A549 (cell line): ENCODE measurements at places on chromosomes 4 and X. TPM values are rescaled to one million over a fixed set of nuclear protein-coding genes. Genes with fewer than 3 reads are reported as not detected.

- DNase-seq = no peak
Measured at GRCh38 chr4:152460488-152460887, 75.4 kb downstream of the FBXW7 start.

DNA sequence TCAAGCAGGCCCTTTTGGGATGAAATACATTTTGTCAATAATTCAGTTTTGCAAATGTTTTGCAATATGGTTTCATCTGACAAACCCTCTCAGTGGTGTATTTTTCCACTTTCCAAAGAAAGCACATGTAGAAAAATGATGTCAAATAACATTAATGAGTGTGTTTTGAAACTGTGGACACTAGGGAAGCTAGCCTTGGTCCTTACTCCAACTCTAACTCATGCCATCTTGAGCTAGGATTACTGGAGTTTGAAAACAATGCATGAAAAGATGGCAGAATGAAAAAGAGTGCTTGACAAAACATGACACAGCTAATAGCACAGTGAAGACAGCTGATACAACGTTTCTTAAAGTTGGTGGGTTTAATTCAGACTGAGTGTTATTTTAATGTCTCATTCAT lies 41.4 kb downstream of the HAND2 start:
- no peak for DNase-seq

DNA sequence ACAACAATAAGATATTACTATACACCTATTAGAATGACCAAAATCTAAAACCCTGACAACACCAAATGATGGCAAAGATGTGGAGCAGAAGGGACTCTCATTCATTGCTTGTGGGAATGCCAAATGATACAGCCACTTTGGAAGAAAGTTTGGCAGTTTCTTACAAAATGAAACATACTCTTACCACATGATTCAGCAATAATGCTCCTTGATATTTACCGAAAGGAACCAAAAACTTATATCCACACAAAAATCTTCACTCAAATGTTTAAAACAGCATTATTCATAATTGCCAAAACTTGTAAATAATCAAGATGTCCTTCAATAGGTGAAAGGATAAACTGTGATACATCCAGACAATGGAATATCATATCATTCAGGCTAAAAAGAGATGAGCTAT lies 180.9 kb downstream of the COL25A1 start:
- DNase-seq = no peak

GRCh38 chr4:142815834-142816233 lies 30.3 kb downstream of the INPP4B start:
- DNase-seq = peak; percentile 23

- DNase-seq = peak; percentile 72
Measured at GRCh38 chr4:138241281-138242075, 671 bp downstream of the SLC7A11 start.

DNA sequence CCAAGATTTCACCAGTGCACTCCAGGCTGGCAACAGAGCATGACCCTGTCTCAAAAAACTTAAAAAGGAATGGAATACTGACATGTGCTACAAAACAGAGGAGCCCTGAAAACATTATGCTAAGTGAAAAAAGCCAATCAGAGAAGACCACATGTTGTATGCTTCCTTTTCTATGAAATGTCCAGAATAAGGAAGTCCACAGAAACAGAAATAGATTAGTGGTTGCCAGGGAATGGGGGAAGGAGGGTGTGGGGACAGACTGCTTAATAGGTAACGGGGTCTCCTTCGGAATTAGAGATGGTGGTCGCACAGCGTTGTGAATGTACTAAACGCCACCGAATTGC lies 30.1 kb upstream of the KIAA0232 start:
- DNase-seq = no peak

- DNase-seq = no peak
Measured at GRCh38 chr4:91846233-91846632, 457.5 kb upstream of the GRID2 start.

- no peak for DNase-seq
Measured at GRCh38 chr4:183287309-183287659, 32.8 kb downstream of the CLDN22 start.

DNA sequence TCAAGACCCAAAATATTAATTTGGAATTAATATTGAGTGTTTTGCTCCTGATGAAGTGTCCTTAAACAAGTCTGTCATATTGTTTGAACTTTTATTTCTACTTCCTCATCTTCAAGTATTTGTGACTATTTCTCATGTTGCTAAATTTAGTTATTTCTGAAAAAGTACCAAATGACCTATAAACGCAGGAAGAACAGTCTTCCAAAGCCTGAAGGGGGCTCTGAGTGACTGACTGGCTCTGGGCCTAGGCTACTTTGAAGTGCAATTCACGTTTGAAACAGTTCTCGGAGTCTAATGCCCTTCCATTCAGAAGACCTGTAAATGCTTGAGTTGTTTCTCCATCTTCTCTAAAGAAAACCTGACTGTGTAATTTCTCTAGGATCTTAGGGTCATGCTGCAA lies 26.5 kb downstream of the GALNT7 start:
- no peak for DNase-seq

GRCh38 chr4:123699880-123700771 lies 303.5 kb downstream of the SPRY1 start:
- DNase-seq = no peak

DNA sequence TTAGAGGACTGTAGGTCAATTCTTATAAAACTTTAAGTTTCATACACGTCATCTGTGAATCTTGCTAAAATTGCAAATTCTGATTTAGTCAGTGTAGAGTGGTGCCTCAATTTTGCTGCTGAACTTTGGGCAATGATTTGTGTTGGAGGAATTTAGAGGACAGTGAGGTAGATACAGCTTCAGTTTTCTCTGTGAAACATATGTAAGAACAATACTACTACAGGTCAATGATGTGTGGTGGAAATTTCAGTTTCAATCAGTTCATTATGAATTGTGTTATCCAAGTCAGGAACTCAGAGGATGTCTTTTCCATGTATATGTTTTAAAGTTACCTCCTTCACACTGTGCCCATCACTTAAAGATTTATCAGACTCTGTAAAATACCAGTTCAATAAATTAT lies 1597.8 kb upstream of the PCDH10 start:
- DNase-seq = no peak

DNA sequence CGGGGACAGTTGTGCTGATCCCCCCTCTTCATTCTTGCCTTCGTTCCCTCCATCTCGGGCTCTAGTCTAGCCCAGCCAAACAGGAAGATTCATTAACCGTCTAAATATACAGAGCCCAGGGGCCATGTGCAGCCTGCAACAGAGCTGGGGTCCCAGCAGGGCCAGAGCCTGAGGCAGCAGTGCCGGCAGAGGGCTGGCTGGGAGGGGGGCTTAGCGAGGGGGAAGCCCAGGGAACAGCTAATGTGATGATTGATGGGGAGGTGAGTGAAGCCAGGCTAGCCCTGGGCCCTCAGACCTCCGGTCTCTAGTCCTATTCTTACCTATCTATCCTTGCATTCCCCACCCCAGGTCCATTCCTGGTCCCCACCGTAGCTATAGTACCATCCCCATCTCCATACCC lies 22.3 kb downstream of the EFNB1 start:
- no peak for DNase-seq

DNA sequence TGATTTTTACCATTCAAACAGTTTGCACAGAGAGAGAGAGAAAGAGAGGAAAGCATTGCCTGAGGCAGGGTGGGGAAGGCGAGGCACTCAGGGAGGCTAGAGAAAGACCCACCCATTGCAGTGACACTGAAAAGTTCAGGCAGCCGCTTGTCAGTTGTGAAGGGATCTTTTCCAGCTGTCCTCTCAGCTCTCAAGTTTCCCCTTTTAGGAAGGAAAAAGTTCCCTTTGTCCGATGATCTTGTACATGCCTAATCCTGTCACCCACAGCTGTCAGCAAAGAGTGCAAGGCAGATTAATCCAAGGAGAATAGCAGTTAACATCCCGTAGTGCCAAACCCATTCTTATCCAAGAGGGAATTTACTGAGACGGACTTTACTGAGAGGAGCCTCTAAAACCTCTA lies 255.0 kb downstream of the MAGEB5 start:
- DNase-seq = no peak

DNA sequence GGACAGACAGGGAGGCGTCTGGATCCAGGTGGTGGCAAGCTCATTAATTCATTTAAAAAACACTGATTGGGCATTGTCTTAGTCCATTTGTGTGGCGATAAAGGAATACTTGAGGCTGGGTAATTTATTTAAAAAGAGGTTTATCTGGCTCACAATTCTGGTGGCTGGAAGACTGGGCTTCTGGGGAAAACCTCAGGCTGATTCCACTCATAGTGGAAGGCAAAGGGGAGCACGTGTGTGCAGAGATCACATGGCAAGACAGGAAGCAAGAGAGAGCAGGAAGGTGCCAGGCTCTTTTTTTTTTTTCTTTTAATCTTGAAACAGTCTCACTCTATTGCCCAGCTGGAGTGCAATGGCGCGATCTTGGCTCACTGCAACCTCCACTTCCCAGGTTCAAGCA lies 100.2 kb upstream of the METTL14 start:
- DNase-seq = no peak

- DNase-seq = peak; percentile 31
Measured at GRCh38 chrX:147912093-147912801, 528 bp downstream of the FMR1 start.

Gene MCTS1
- 92.5 to 103 TPM (median 94.5 TPM) in 3 replicates for polyA plus RNA-seq

Gene PF4V1
- polyA plus RNA-seq = not detected in 3 replicates

Gene TMPRSS11B
- polyA plus RNA-seq = not detected in 3 replicates

Gene RTL9
- polyA plus RNA-seq = 0.05 to 0.06 TPM (median 0.05 TPM) in 3 replicates

Gene SPATA18
- polyA plus RNA-seq = 4.3 to 5.3 TPM (median 4.4 TPM) in 3 replicates

Gene LPAR4
- not detected in 3 replicates for polyA plus RNA-seq

Gene AVPR2
- 0.05 TPM in 1 of 3 replicates, not detected in the others for polyA plus RNA-seq
